Muscle of arm (tissue), 14 donors: ENCODE measurements at places on chromosomes 2 and 18. TPM values are rescaled to one million over a fixed set of nuclear protein-coding genes. Genes with fewer than 3 reads are reported as not detected.

The PIEZO2 gene
- 27.2 TPM for polyA plus RNA-seq

The SLC30A3 gene
- polyA plus RNA-seq: 0.67 TPM

The PARD6G gene
- 7.8 TPM for polyA plus RNA-seq

The FBXO41 gene
- polyA plus RNA-seq: 0.36 TPM

The MAPK4 gene
- polyA plus RNA-seq: 11.3 TPM

The BIN1 gene
- polyA plus RNA-seq: 636 TPM

The WDR7 gene
- polyA plus RNA-seq: 10.0 TPM

The CCL20 gene
- polyA plus RNA-seq: 0.75 TPM

The GAL3ST2 gene
- polyA plus RNA-seq: 0.48 TPM

The GALR1 gene
- 0.01 TPM for polyA plus RNA-seq

The ALK gene
- polyA plus RNA-seq: 0.13 TPM

The CYP27C1 gene
- 4.8 TPM for polyA plus RNA-seq
